ENCODE measurements at places on chromosomes 5 and 9.

DNA sequence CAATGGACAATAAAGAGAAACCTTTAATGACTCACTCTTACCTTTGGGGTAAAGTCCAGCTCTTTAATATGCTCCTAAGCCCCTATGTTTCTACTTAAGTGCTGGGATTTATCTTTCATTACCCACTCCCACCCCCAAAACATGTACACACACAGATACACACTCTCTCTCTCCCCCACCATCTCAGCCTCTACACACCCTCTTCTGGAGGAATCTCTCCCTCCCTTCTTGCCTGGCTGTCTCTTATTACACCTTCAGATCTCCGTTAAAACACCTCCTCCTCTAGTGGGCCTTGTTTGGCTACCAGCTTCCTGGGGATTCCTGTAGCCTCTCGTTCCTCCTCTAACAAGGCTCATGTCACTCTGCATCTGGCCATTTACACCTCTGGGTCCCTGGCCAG is 6.9 kb downstream of the GPRIN1 start:
- no peak for DNase-seq

- DNase-seq, result no peak
Measured at GRCh38 chr5:124724357-124725039, 21.9 kb downstream of the ZNF608 start.

- DNase-seq, result peak; percentile 87
Measured at GRCh38 chr9:120767451-120767850, 25.8 kb downstream of the FBXW2 start.

- no peak for DNase-seq
Measured at GRCh38 chr5:66015196-66015960, 89.0 kb downstream of the ERBIN start.

- DNase-seq, result peak; percentile 89
Measured at GRCh38 chr9:112065806-112066606, 109.1 kb downstream of the SUSD1 start.

Measured in epithelial cell of esophagus (primary cell).